Mucosa of descending colon (tissue), 3 donors: ENCODE measurements at places on chromosomes 16 and 17.

DNA sequence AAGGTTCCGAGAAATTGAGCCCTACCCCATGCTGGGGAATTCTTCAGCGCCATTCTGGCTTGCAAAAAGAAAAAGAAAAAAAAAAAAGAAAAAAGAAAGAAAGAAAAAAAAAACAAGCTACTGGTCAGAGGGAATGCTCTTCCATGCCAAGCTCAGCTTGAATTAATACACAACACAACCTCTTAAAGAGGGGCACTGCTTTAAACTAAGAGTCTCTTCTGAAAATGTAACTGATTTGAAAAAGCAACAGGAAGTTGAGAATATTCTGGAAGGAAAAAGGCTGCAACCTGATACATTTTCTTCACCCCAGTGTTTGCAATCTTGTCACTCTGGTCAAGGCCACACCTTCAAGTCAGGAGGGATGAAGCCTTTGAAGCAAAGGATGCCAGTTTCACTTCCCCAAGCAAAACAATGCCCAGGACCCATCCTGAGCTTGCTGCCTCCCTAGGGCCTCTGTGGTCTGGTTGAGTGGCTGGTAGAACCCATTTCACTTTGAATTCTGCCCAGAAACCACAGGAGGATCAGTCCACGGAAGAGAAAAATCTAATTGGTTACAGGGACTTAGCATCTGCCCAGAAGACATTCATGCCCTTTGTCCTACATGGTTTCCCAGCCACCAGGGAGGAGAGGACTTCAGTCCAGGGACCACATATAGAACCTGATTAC lies 389.7 kb downstream of the SOX9 start:
- DNase-seq: no peak

- DNase-seq: no peak
Measured at GRCh38 chr17:15085890-15086677, 179.0 kb downstream of the PMP22 start.

DNA sequence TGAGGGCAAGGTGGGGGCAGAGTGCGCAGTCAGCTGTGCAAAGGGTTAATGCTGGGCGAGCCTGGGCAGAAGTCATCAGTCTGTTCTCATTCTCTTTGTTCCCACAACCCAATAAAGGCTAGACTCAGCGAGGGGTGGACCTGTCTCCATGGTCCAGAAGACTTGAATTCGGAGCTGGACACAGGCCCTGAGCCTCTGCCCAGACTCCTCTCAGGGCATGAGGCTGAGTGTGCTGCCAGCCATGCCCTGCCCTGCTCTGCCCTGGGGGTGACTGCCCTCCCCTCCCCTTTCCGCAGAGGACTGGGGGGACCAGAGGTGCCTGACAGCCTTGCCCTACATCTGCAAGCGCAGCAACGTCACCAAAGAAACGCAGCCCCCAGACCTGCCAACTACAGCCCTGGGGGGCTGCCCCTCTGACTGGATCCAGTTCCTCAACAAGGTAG lies 54.5 kb downstream of the MRC2 start:
- DNase-seq: no peak

DNA sequence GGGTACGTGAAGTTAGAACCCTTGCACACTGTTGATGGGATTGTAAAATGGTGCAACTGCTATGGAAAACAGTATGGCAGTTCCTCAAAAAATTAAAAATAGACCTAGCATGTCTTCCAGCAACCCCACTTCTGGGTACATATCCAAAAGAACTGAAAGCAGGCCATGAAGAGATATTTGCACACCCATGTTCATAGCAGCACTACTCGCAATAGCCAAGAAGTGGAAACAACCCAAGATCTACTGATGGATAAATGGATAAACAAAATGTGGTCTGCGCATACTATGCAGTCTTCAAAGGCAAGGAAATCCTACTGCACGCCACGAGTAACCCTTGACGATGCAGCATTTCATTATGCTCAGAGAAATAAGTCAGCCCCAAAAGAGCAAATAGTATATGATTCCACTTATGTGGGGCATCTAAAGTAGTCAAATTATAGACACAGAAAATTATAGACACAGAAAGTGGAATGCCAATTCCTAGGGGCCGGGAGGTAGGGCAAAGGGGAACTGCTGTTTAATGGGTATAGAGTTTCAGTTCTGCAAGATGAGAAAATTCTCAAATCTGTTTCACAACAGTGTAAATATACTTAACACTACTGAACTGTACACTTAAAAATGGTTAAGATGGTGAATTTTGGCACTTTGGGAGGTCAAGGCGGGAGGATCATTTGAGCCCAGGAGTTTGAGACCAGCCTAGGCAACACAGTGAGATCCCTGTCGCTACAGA lies 17.2 kb downstream of the CORO7 start:
- no peak for DNase-seq

GRCh38 chr16:80063031-80063712 lies 462.6 kb upstream of the MAF start:
- no peak for DNase-seq

DNA sequence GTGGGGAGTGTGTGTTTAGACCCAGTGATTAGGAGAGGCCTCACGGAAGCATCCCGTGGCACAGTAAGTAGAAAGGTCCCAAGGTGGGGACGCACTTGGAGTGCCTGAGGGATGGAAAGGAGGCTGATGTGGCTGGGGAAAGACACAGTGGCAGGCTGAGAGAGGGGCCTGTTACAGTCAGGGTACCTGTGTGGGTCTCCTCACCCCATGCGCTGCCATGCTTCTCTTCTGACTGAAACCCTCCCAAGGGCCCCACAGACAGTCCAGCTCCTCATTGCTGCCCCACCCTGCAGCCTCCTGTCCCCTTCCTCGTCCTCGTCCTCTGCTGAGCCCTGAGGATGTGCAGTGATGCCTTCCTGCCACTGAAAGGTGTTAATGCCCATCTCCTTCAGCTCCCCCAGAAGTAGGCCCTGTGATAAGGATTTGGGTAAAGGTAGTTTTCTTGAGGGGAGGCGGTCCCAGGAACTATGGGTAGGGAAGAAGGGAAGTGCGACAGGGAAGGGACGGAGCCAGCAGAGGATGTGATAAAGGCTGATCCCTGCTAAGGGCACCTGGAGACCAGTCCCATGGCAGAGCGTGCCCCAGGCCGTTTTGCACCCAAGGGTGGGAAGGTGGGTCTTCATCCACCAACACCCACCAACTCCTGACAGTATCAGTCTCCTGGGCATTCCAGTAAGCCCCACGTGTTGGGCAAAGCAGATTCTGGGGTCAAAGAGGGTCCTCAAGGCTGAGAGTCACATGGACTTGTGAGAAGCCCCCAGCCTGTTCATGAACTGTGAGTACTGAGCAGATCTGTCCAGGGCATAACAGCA lies 237.2 kb downstream of the GSG1L start:
- no peak for DNase-seq

GRCh38 chr17:50052241-50052796 lies 3.6 kb upstream of the ITGA3 start:
- DNase-seq: no peak

DNA sequence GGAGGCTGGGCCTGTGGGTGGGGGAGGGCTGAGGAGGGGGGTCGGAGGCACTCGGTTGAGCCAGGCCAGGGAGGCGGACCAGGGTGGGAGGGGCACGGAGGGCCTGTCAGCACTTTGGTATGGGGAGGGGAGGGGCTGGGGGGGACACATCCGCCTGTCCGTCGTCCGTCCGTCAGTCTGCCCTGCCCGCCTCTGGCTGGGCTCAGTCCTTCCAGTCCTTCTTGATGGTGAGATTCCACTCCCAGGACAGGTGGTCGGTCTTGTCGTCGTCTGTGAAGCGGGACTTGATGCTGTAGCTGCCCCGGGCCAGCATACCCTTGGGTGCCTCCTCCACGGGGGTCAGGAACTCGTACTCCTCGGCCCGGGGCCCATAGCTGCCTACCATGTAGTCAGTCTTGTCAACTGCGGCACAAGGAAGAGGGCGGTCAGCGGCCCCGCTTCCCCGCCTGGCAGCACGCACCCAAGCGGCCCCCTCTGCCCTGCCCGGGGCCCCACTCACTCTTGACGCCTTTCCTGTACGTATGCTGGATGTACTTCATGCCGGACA lies 2.4 kb downstream of the ARHGDIA start:
- no peak for DNase-seq

DNA sequence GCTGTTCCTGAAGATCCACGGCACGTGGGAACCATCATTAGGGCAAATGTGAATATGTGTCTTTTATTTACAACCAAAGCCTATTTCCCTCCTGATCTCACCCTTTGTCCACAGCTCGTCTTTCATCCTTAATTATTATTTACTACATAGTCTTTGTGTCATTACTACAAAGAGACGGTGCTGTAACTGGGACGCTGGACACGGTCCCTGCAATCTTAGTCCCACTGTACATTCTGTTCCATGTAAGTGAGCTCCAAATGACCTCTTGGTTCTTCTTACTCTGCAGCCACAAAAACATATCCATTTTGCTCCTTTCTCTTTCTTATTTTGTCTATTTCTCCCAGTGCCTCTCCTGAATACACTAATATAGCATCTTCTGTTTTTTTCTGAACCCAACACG lies 12.7 kb upstream of the KRT23 start:
- no peak for DNase-seq

GRCh38 chr16:74792225-74792624 lies 17.6 kb upstream of the FA2H start:
- DNase-seq: no peak

DNA sequence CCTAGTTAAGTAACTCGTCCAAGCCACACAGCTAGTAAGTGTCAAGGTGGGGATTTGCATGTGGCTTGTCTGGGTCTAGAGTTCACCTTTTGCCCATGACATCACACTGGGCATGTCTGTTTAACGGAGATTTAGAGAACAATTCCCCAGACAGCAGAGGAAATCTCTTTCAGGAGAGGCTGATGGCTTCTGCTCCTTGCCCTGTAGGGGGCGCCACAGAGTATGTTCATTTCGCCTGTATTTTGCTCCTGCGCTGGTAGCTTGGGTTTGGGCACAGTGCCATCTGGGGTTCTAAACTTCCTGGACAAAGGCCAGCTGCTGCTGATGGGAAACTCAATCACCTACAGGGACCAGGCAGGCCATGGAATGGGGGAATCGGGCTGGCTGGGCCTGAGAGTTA lies 20.4 kb downstream of the OTOA start:
- DNase-seq: no peak

DNA sequence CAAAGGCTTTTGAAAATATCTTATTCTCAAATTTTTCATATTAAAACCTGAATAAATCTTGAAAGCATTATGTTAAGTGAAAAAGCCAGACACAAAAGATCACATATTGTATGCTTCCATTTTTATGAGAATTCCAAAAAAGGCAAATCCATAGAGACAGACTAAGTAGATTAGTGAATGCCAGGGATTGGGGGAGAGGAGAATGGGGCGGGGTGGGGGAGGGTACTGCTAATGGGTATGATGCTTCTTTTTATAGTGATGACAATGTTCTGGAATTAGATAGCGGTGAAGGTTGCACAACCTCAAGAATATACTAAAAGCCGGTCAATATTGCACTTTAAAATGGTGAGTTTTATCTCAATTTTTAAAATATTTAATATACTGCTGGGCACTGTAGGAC lies 44.0 kb downstream of the XPO6 start:
- DNase-seq: no peak

- no peak for DNase-seq
Measured at GRCh38 chr16:57755726-57756423, 20.3 kb downstream of the KATNB1 start.
